ENCODE measurements at places on chromosomes 6 and 20. TPM values are rescaled to one million over a fixed set of nuclear protein-coding genes. Genes with fewer than 3 reads are reported as not detected.

CASS4 gene
- 4.1 TPM for total RNA-seq

SULF2 gene
- total RNA-seq = 72.6 TPM

TFAP2A gene
- 7.3 TPM for total RNA-seq

KIAA1755 gene
- 4.2 TPM for total RNA-seq

RAD21L1 gene
- total RNA-seq = not detected

All from metanephros (tissue), 2 donors.